ENCODE measurements at places on chromosomes 6 and 20. TPM values are rescaled to one million over a fixed set of nuclear protein-coding genes. Genes with fewer than 3 reads are reported as not detected.

PPP1R3G gene
- total RNA-seq: not detected

VGLL2 gene
- total RNA-seq: not detected

SLC25A27 gene
- total RNA-seq: 0.38 TPM

BMP7 gene
- not detected for total RNA-seq

CLDN20 gene
- total RNA-seq: not detected

COL12A1 gene
- not detected for total RNA-seq

EDN1 gene
- total RNA-seq: not detected

GRCh38 chr20:22966787-22967464, 68.2 kb upstream of the SSTR4 start:
- no peak for DNase-seq
- no peaks in the 10 kb centered on the region for H3K36me3 ChIP-seq

GRCh38 chr6:130140084-130140483, 82.7 kb downstream of the SAMD3 start:
- no peaks in the 10 kb centered on the region for H3K27me3 ChIP-seq
- no peak overlapping the region for H3K27ac ChIP-seq
- H3K36me3 ChIP-seq: peaks cover 13% of the 10 kb centered on the region
- no peak for DNase-seq
- no peak overlapping the region for H3K4me3 ChIP-seq

DNA sequence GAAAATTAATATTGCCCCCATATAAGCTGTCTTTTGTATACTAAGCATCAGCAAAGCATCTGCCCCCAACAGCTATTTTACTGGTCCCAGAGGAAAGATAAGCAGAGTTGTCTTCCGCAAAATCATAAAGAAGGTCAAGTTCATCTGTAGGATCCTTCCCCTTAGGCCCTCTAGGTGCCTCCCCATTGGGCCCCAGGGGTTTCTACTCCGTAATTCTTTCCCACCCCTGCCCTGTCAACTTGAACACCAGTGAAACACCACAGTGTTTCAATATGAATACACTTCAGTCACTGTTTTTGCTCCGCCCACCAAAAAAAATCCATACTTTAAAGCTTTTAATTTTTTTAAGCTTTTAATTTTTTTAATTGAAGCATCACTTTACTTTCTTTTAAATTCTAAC, 159.2 kb downstream of the ATXN1 start:
- no peak for DNase-seq
- no peak overlapping the region for H3K27ac ChIP-seq
- peaks cover 20% of the 10 kb centered on the region for H3K4me1 ChIP-seq
- no peaks in the 10 kb centered on the region for H3K27me3 ChIP-seq
- no peaks in the 10 kb centered on the region for H3K36me3 ChIP-seq

DNA sequence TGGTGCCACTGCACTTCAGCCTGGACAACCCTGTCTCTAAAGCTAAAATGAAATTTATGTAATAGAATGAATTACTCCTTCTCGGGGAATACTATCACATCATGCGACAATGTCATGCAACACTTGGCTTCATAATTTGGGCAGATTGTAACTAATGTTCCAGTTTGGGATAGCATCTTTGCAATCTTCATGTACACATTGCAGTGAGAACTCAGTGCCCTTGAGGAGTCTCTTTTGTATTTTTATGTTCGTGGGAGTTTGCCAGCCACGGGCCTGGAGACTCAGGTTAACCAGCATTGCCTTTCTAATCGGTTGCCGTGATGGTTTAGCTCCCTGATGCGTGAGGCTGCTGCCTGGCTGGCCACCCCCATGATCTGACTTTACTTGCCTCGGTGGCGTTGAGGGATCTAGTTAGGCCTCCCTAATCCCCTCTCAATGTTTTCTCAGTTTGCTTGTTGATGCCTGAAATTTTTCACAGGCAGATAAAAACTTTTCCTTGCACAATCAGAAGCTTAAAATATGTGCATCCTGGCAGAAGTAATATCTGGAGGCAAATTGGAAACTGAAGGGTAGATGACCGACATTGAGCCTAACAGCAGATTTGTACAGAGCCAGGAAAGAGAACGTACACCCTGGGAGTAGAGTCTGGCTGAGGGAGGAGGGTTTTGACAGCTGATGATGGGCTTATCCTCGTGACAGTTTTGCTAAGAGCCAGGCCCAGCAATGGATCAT, 2.4 kb downstream of the GMPR start:
- H3K4me3 ChIP-seq: no peak overlapping the region
- H3K27ac ChIP-seq: peak overlapping the region; percentile 79
- no peak for DNase-seq
- H3K36me3 ChIP-seq: no peaks in the 10 kb centered on the region
- no peaks in the 10 kb centered on the region for H3K27me3 ChIP-seq

DNA sequence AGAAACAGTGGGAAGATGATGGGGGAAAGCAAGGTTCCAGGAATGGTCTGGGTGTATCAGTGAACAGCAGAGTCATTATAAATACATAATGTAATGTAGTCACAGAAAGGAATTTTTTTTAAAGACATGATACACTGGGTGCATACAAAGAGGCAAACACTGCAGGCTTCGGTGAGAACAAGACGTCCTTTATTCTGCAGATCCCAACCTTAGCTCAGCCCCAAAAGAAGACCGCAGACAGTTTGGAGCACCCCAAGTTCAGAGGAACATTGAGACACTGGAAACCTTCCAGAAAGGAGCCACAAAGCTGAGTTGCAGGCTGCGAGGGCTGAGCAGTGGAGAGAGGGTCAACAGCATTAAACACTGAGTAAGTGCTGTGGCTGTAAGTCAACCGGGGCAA, 30.6 kb upstream of the FOXC1 start:
- no peak overlapping the region for H3K4me3 ChIP-seq
- no peak overlapping the region for H3K27ac ChIP-seq
- no peaks in the 10 kb centered on the region for H3K36me3 ChIP-seq
- DNase-seq: no peak

- H3K36me3 ChIP-seq: no peaks in the 10 kb centered on the region
- H3K27me3 ChIP-seq: no peaks in the 10 kb centered on the region
- H3K4me3 ChIP-seq: no peak overlapping the region
- no peak overlapping the region for H3K27ac ChIP-seq
- DNase-seq: no peak
Measured at GRCh38 chr6:15969236-15969778, 159.6 kb upstream of the MYLIP start.

- H3K27ac ChIP-seq: no peak overlapping the region
- H3K4me3 ChIP-seq: no peak overlapping the region
- H3K4me1 ChIP-seq: no peaks in the 10 kb centered on the region
- H3K27me3 ChIP-seq: no peaks in the 10 kb centered on the region
- DNase-seq: no peak
Measured at GRCh38 chr20:37789408-37789807, 95.6 kb downstream of the CTNNBL1 start.

DNA sequence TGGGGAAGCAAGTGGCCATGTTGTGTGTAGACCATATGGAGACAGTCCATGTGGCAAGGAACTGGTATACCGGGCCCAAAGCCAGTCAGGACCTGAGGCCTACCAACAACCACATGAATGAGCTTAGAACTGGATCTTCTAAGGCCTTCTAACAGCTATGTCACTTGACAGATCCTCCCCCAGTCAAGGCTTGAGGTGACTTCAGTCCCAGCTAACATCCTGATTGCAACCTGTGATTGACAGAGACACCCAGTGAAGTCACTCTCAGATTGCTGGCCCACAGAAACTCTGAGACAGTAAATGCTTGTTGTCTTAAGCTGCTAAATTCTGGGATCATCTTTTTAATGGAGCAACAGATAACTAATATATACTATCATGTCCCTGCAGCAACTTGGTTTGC, 32.9 kb downstream of the AHI1 start:
- H3K27ac ChIP-seq: no peak overlapping the region
- DNase-seq: no peak
- H3K4me3 ChIP-seq: no peak overlapping the region
- H3K4me1 ChIP-seq: no peaks in the 10 kb centered on the region

DNA sequence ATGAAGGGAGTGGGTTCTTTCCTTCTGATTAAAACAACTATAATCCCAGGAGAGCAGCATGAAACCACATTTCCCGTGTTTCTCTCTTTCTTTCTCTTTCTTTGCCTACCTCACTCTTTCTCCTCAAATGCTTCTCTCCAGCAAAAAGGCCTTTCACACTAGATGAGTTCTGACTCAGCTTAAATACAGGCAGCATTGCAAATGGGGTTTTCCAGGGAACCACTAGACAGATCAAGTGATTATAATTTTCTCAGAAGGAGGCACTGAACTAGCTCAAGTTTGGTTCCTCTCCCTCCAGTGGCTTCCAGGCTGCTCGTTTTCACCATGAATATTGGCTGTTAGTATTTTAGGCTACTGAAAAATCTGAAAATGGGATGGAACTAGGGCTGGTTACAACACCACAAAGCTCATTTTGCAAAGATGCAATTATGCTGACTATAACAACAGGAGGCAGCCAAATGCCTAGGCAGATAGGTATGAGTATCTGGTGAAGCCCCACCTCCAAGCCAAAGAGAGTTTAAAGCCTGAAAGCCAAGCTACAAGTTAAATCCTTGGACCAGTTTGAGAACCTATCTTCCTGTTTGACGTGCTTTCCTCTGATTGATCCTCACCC, 260.0 kb downstream of the MMUT start:
- H3K4me1 ChIP-seq: no peaks in the 10 kb centered on the region
- no peaks in the 10 kb centered on the region for H3K27me3 ChIP-seq
- H3K27ac ChIP-seq: no peak overlapping the region
- H3K36me3 ChIP-seq: no peaks in the 10 kb centered on the region
- no peak overlapping the region for H3K4me3 ChIP-seq

DNA sequence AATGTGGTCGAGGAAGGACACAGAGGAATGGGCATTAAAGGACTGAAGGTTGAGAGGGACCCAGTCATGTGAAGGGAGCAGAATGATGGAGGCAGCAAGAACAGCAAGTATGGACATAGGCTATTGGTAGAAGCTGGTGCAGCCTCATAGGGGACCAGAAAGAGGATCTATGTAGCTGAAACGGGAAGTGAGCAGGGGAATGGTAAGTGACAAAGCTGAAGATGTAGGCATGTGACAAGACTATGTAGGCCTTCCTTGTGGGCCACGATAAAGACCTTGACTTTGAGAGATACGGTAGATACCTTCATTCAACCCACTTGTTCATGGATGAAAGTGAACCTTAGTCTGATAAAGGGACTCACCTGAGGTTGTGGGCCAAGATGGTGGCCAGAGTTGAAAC, 3.5 kb downstream of the CTNNBL1 start:
- H3K4me3 ChIP-seq: no peak overlapping the region
- DNase-seq: no peak
- H3K36me3 ChIP-seq: no peaks in the 10 kb centered on the region
- H3K4me1 ChIP-seq: peaks cover 14% of the 10 kb centered on the region
- no peaks in the 10 kb centered on the region for H3K27me3 ChIP-seq

- no peak overlapping the region for H3K4me3 ChIP-seq
- H3K27ac ChIP-seq: no peak overlapping the region
- no peak for DNase-seq
- H3K36me3 ChIP-seq: no peaks in the 10 kb centered on the region
Measured at GRCh38 chr6:51584163-51584562, 503.2 kb downstream of the PKHD1 start.

DNA sequence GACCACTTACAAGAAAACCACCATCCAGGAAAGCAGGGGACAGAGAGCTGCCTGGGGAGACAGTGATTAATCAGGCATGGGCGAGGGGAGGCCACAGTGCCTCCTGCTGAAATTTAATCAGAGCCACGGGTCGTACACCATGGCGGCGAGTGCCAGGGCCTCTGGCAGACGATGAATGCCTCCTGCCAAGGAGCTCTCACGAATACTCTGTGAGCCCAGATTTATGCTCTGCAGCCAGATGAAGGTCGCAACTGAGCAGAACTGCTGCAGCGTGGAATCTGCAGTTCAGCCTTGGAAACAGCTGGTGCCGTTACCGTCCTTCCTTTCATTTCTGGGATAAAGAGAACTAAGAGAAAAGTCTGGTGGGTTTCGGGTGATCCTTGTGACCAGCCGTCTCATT, 85.6 kb downstream of the BFSP1 start:
- no peak overlapping the region for H3K27ac ChIP-seq
- H3K27me3 ChIP-seq: no peaks in the 10 kb centered on the region
- no peak overlapping the region for H3K4me3 ChIP-seq
- no peak for DNase-seq

- DNase-seq: peak; percentile 68
- peaks cover 42% of the 10 kb centered on the region for H3K4me1 ChIP-seq
- peak overlapping the region; percentile 32 for H3K4me3 ChIP-seq
- H3K27me3 ChIP-seq: no peaks in the 10 kb centered on the region
Measured at GRCh38 chr20:17610566-17611289, 40.9 kb downstream of the DSTN start.

DNA sequence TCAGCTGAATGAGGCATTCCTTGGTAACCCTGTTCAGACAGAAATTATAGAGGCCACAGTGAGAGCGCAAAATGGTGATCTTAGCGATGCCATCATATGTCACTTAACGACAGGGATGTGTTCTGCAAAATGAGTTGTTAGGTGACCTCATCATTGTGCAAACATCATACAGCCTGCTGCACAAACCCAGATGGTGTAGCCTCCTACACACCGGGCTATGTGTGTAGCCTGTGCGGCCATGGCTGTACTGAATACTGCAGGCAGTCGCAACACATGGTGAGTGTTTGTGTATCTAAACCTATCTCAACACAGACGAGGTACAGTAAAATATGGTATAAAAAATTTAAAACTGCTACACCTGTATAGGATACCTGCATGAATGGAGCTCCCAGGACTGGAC, 234.1 kb upstream of the PMEPA1 start:
- H3K27ac ChIP-seq: no peak overlapping the region
- no peaks in the 10 kb centered on the region for H3K4me1 ChIP-seq
- no peak for DNase-seq
- no peaks in the 10 kb centered on the region for H3K36me3 ChIP-seq
- H3K27me3 ChIP-seq: no peaks in the 10 kb centered on the region

DNA sequence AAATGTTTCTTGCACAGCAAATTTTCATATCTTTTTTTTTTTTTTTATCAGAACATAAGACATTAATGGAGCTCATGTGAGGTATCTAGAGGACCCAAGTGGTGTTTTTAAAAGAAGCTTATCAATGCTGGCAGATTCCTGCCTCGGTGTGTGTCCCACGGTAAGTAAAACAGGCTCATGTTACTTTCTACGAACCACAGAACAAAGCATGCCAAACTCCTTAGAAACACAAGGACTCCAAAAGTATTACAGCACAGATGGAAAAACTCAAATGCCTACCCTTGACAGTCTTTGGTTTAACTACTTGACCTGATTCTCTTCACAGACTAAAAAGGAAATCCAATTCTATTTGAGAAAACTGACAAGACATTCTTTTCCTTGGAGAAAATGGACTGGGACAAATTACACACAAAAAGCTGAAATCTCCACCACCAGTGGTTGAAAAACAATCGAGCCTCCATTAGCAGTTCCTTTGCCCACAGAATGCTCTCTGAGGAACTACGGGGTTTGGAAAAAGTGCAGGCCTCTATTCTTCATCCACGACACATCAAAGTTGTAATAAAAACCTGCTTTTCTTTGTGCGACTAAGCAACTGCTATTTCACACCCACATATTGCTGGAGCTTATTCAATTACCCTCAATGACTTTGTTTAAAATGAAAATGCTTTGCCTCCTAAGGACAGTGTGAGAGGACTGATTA, 5.4 kb downstream of the METTL24 start:
- H3K27ac ChIP-seq: no peak overlapping the region
- no peaks in the 10 kb centered on the region for H3K4me1 ChIP-seq
- DNase-seq: no peak
- no peaks in the 10 kb centered on the region for H3K36me3 ChIP-seq
- no peak overlapping the region for H3K4me3 ChIP-seq
- H3K27me3 ChIP-seq: no peaks in the 10 kb centered on the region
